ENCODE measurements at places on chromosomes 2 and 18. TPM values are rescaled to one million over a fixed set of nuclear protein-coding genes. Genes with fewer than 3 reads are reported as not detected.

Gene RAB6C
- total RNA-seq = not detected

Gene ADGRF3
- total RNA-seq = 0.38 TPM

Gene MAPK4
- total RNA-seq = 8.5 TPM

Gene SOCS6
- 13.3 TPM for total RNA-seq

Gene LAMA3
- total RNA-seq = 4.9 TPM

Gene CKAP2L
- total RNA-seq = 15.1 TPM

Gene YES1
- total RNA-seq = 340 TPM

Gene LCT
- total RNA-seq = not detected

GRCh38 chr18:10140461-10141282 lies 226.9 kb downstream of the VAPA start:
- DNase-seq = peak; percentile 21
- 0 out of 2 replicates have a peak overlapping the region, but pooled peaks have one; percentile 60 for H3K27ac ChIP-seq
- no peaks in the 10 kb centered on the region for H3K36me3 ChIP-seq
- H3K4me1 ChIP-seq = peaks cover 22% of the 10 kb centered on the region

GRCh38 chr2:180191432-180192124 lies 184.5 kb upstream of the CWC22 start:
- no peak for DNase-seq
- no peak overlapping the region for H3K27ac ChIP-seq
- H3K36me3 ChIP-seq = no peaks in the 10 kb centered on the region
- H3K4me3 ChIP-seq = no peak overlapping the region

- no peaks in the 10 kb centered on the region for H3K4me1 ChIP-seq
- no peak for DNase-seq
- H3K36me3 ChIP-seq = no peaks in the 10 kb centered on the region
- H3K4me3 ChIP-seq = no peak overlapping the region
Measured at GRCh38 chr2:30561349-30561748, 114.3 kb downstream of the LCLAT1 start.

DNA sequence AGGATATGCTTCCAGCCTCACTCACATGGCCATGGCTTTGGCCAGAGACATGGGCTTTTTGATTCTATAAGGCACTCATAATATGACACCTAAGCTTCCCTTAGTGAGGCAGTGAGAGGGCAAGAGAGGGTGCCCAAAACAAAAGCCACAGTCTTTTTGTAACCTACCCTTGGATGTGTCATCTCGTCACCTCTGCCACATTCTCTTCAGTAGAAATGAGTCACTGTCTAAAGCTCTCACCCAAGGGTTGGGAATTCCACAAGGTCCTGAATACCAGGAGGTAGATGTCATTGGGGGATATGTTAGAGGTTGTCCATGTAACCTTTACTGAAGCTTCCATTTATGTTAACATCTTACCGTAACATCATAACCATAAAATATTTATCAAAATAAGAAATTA lies 108.4 kb downstream of the ALMS1 start:
- peak; percentile 9 for DNase-seq
- H3K36me3 ChIP-seq = peaks cover 16% of the 10 kb centered on the region
- H3K4me1 ChIP-seq = no peaks in the 10 kb centered on the region
- H3K4me3 ChIP-seq = no peak overlapping the region
- H3K27ac ChIP-seq = no peak overlapping the region

GRCh38 chr2:28643911-28644334 lies 107.7 kb upstream of the PPP1CB start:
- no peaks in the 10 kb centered on the region for H3K27me3 ChIP-seq
- no peaks in the 10 kb centered on the region for H3K4me1 ChIP-seq
- H3K36me3 ChIP-seq = no peaks in the 10 kb centered on the region
- no peak for DNase-seq
- no peak overlapping the region for H3K4me3 ChIP-seq

GRCh38 chr18:63467699-63468098 lies 9.1 kb upstream of the SERPINB5 start:
- DNase-seq = no peak
- no peaks in the 10 kb centered on the region for H3K27me3 ChIP-seq
- no peak overlapping the region for H3K27ac ChIP-seq

DNA sequence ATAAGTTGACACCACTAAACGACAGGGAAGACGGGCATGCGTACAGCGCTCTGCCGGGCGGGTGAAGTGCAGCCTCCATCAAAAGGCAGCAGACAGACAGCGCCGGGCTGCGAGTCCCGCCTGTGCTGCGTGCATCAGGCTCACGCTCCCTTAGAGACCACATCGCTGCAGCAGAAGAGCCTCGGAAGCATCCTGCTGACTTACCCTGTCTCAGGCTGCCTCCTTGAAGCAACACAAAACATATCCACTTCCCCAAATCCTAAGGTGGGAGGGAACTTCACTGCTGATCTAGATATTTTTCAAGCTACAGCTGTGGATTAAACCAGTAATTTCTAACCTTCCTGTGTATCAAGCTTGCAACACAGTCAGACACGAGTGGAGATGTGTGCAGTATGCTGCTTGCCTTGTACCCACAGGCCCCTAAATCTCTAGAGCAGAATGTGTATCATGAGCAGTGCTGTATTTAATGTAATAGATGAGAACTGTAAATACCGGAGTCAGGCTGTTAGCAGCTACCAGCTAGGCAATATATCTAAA lies 6.4 kb downstream of the MYT1L start:
- peak; percentile 34 for DNase-seq
- no peaks in the 10 kb centered on the region for H3K27me3 ChIP-seq
- peaks cover 11% of the 10 kb centered on the region for H3K4me1 ChIP-seq
- no peak overlapping the region for H3K27ac ChIP-seq

DNA sequence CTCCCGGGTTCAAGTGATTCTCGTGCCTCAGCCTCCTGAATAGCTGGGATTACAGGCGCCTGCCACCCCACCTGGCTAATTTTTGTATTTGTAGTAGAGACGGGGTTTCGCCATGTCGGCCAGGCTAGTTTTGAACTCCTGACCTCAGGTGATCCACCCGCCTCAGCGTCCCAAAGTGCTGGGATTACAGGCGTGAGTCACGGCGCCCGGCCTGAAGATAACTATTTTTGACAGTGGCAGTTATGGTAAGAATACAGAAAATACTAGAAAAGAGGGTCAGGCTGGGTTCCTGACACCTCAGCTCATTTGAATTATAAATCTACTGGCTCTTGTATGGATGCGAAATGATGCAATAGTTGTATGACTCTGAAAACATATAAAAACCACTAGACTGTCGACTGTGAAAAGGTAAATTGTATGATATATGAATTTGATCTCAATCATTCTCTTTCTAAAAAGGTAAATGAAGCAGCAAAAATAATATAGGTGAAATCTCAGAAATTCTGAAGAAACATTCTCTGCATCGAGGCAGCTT lies 11.1 kb upstream of the DGKD start:
- no peaks in the 10 kb centered on the region for H3K36me3 ChIP-seq
- DNase-seq = no peak
- no peaks in the 10 kb centered on the region for H3K4me1 ChIP-seq

DNA sequence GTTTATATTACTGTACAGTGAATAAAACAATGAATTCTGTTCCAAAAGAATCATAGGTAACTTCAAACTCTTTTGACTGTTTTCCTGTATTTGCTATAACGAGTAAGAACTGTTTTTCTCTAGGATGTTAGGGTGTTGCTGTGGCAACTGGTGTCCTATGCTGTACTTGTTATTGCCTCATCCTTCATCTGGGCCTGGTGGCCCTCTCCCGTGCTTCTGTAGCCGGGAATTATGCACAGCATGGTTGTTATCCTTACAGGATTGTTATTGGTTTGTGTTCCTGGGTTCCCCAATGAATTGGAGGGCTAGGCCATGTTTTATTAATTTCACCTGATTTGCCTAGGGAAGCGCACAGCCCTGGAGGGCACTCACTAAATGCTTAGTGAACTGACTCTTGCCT lies 279.2 kb downstream of the PTPRM start:
- DNase-seq = no peak
- H3K4me1 ChIP-seq = no peaks in the 10 kb centered on the region
- no peaks in the 10 kb centered on the region for H3K27me3 ChIP-seq
- no peak overlapping the region for H3K27ac ChIP-seq
- peaks cover 8% of the 10 kb centered on the region for H3K36me3 ChIP-seq

DNA sequence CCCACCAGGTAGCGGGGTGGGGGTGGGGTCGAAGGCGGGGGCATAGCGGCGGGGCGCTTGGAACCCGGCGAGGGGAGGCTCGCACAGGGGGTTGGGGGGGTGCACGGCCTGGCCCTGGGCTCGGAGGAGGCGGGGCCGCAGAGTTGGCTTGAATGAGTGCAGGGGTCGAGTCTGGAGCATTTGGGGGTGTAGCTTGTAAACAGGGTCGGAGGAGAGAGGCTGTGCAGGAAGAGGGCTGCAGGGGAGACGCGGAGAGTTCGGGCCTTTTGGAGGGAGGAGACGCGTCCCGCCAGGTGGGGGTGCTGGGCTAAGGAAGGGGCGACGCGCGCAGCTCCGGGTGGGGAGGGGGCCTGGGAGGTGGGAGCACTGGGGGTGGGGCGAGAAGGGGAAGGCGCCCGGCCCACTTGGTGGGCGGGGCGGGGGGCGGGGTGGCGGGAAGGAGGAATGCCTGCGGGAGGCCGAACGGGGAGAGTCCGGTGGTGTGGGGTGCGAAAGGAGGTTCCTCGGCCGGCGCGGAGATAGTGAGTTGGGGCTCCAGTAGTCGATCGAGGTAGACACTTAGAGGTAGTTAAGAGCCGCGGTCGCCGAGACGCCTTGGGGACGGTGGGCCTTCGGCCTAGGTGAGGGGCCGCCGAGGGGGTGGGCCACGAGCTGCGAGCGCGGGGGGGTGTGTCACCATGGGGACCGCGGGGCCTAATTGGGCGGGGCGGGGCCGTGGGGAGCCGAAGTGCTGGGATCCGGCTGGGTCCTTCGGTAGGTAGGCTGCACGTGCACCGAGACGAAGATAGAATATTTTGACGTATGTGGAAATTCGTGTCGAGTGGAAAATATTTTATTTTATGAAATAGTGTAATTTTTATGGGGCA lies 774 bp downstream of the MSH6 start:
- no peaks in the 10 kb centered on the region for H3K27me3 ChIP-seq
- peaks cover 14% of the 10 kb centered on the region for H3K4me1 ChIP-seq
- peak; percentile 89 for DNase-seq
- peak overlapping the region; percentile 99 for H3K27ac ChIP-seq
- H3K4me3 ChIP-seq = peak overlapping the region; percentile 98

- 0 out of 2 replicates have a peak overlapping the region, but pooled peaks have one; percentile 11 for H3K27ac ChIP-seq
- no peaks in the 10 kb centered on the region for H3K36me3 ChIP-seq
- no peak overlapping the region for H3K4me3 ChIP-seq
- peaks cover 4% of the 10 kb centered on the region for H3K4me1 ChIP-seq
Measured at GRCh38 chr2:135951041-135951583, 34.3 kb downstream of the DARS1 start.

DNA sequence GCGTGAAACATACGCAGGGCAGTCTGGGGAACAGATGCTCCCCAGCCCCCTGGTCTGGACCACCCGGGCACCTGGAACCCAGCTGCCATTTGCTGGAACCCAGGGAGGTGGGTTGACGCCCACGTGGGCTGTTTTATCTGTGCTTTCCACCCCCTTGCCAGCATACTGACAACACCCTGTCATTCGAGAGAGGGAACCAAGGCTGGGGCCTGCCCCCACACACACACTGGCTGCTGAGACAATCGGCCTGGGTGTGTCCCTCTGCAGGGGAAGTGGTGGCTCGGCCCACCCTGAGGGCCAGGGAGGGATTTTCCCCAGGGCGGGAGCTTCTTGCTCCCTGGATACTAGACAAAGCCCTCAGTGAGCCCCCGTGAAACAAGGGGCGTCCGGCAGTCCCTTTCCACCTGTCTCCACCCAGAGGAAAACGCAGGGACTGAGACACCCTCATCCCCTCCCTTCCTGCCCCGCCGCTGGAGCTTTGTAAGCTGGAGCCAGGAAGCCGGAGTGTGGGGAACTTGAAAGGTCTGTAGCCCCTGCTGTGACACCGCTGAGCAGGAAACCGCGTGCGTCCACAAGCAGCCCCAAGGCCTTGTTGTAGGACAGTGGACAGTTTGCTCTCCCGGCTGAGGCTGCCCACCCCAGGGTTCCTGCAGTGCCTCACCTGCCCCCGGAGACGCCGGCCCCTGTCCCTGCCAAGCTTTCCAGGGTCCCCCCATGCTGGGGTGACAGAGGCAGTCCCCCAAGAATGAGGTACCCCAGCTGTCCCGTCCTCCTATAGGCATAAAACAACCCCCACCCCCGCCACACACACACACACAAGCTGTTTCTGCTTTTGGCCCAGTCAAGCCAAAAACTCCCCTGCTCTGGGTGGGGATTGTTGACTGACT lies 14.1 kb upstream of the KLF11 start:
- peaks cover 17% of the 10 kb centered on the region for H3K4me1 ChIP-seq
- peak; percentile 72 for DNase-seq
- H3K4me3 ChIP-seq = no peak overlapping the region

DNA sequence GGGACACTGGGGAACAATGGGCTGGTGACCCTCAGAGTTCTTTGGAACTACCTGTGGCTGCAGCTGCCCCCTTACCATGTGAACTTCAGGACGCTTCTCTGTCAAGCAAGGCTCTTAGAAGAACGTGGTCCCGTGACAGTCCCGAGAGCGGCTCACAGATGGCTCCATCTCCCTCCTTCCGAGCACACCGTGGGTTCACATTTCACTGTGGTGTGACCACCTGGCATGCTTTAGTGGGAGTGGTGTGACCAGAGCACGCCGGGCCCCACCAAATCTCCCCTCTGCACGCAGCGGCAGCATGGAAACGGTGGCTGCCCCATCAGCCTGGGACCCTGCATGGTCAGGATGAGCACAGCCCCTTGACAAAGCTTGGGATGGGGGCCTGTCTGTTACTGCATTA lies 9.7 kb upstream of the TPO start:
- no peak overlapping the region for H3K4me3 ChIP-seq
- H3K36me3 ChIP-seq = no peaks in the 10 kb centered on the region
- no peak for DNase-seq
- peaks cover 4% of the 10 kb centered on the region for H3K4me1 ChIP-seq

All from GM23338 (cell line).